ENCODE measurements at places on chromosomes 11 and 22. TPM values are rescaled to one million over a fixed set of nuclear protein-coding genes. Genes with fewer than 3 reads are reported as not detected.

Gene ENTHD1
- not detected for total RNA-seq

Gene DEPDC7
- total RNA-seq, result 3.3 TPM

Gene ZNF70
- 4.9 TPM for total RNA-seq

Gene ANO9
- total RNA-seq, result not detected

Gene CCT8L2
- not detected for total RNA-seq

Gene C22orf31
- total RNA-seq, result not detected

Gene SERHL2
- 5.1 TPM for total RNA-seq

Gene OR6T1
- not detected for total RNA-seq

Gene GRAMD4
- total RNA-seq, result 6.6 TPM

Gene NEFH
- 0.37 TPM for total RNA-seq

Gene MFRP
- not detected for total RNA-seq

Gene B4GALNT4
- 0.59 TPM for total RNA-seq

Gene OR9G4
- not detected for total RNA-seq

Gene PPP1CA
- 226 TPM for total RNA-seq

Gene OTOG
- not detected for total RNA-seq

Gene C11orf42
- not detected for total RNA-seq

Gene TBRG1
- total RNA-seq, result 22.7 TPM

Gene OR51G2
- total RNA-seq, result not detected

Gene DDIAS
- 8.0 TPM for total RNA-seq

Gene GGTLC2
- total RNA-seq, result not detected

Gene APOBEC3G
- 10.4 TPM for total RNA-seq

Gene KREMEN1
- total RNA-seq, result 5.9 TPM

Gene NRIP3
- total RNA-seq, result 4.0 TPM

Gene CDCA5
- total RNA-seq, result 12.5 TPM

Gene MB
- total RNA-seq, result not detected

Gene AQP11
- total RNA-seq, result 1.1 TPM

Gene PHF21B
- total RNA-seq, result not detected

Gene UBQLNL
- not detected for total RNA-seq

Gene SLC22A9
- total RNA-seq, result not detected

Gene KCNK4
- total RNA-seq, result not detected

Gene TEX54
- total RNA-seq, result not detected

Gene TRIM66
- total RNA-seq, result 3.7 TPM

Gene KBTBD3
- 2.2 TPM for total RNA-seq

Gene DRICH1
- not detected for total RNA-seq

Gene MS4A6E
- not detected for total RNA-seq
